ENCODE measurements at places on chromosomes 3 and 15. TPM values are rescaled to one million over a fixed set of nuclear protein-coding genes. Genes with fewer than 3 reads are reported as not detected.
A peak's percentile ranks its signal among the peaks of the same experiment; 100 is the strongest.

DNA sequence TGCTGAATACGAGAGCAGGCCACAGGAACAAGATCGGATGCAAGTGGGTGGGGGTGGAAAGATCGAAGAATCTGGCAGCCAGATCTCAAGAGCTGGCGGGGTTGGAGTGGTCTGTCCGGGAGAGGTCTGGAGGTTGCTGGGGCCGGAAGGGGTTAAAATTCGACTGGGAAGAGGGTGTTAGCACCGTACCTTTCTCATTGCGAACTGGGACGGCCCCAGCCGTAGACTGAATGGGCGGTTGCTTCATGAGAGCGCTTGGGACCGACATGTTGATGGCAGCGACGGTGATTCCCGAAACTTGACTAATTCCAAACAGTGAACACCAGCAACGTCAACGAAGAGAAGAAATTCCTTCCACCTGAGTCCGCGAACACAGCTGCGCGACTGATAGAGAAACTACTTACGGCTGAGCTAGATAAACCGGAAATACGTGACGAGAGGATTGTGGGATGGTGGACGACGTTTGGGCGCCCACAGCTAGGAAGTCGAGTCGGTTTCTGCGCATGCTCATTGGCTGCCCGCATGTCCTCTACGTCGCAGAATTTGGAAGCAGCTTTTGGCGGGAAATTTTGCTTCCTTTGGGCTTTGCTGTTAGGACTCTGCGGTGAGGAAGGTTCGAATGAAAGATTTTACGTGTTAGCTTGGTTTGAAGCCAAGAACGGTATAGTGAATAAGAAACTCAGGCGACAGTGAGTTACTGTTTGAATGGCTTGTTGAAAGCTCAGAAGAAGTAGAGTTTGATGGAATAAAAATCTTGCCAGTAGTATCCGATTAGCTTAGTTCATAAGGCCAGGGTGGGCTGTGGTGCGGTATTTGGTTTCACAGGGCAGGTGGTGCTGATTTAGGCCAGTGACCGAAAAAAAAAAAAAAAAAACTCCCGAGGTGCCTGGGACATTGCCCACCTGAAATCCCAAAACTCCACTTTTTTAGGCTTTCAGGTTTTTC, at the start of gene MFAP1:
Gene MFAP1 (minus strand): TSS at position 389 of the 945 bp plus-strand sequence. CDS start 121 bp downstream, at position 268.
- H3K36me3 ChIP-seq: no peaks in the 10 kb centered on the region
- H3K4me3 ChIP-seq: peak within 1 kb of the TSS; percentile 96
- peak within 1 kb of the TSS; percentile 97 for H3K27ac ChIP-seq
- DNase-seq: peak; percentile 97

- no peaks in the 10 kb centered on the region for H3K27me3 ChIP-seq
- H3K27ac ChIP-seq: no peak overlapping the region
- no peaks in the 10 kb centered on the region for H3K4me1 ChIP-seq
- H3K4me3 ChIP-seq: no peak overlapping the region
- DNase-seq: peak; percentile 7
Observed at GRCh38 chr3:80097674-80098073, 329.9 kb upstream of the ROBO1 start.

DNA sequence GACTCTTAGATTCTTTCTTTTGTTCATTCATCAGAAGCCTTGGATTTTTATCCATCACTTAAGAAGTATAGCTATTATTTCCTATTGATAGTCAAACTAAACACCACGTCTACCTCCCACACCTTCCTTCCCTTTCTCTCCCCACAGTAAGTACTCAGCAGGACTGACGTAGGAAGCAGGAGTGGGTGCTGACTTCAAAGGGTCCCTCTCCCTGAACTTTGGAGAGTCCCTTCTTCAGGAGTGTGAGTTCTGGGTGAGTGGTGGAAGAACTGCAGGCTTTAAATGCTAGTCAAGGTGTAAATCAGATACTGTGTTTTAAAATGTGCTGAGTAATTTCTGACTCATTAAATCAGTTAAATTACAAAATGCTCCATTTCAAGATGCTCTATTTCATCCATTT, 126.5 kb upstream of the BFSP2 start:
- H3K4me3 ChIP-seq: no peak overlapping the region
- peaks cover 9% of the 10 kb centered on the region for H3K4me1 ChIP-seq
- no peak for DNase-seq

- DNase-seq: peak; percentile 44
- H3K27ac ChIP-seq: no peak overlapping the region
- peaks cover 3% of the 10 kb centered on the region for H3K4me1 ChIP-seq
- no peaks in the 10 kb centered on the region for H3K27me3 ChIP-seq
- H3K4me3 ChIP-seq: no peak overlapping the region
- no peaks in the 10 kb centered on the region for H3K36me3 ChIP-seq
Observed at GRCh38 chr15:38972831-38973230, 408.2 kb upstream of the RASGRP1 start.

DNA sequence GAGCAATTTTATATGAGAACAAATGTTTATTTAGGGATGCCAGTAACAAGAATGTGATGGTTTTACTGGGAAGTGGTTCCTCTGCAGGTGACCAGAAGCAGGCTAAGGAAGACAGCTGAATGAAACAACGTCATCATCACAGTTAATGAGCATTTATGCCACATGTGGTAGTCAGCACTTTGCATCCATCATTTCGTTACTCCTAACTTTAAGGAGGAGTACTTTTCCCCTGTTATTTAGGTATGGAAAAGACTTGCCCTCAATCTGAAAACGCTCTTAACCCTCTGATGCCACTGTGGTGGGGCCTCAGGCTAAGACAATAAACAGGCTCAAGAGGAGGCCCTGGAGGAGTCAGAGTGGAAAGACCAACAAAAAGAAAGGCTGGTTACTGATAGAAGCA, 31.2 kb downstream of the INTS14 start:
- H3K27me3 ChIP-seq: no peaks in the 10 kb centered on the region
- DNase-seq: no peak
- H3K4me1 ChIP-seq: peaks cover 39% of the 10 kb centered on the region
- H3K4me3 ChIP-seq: no peak overlapping the region

DNA sequence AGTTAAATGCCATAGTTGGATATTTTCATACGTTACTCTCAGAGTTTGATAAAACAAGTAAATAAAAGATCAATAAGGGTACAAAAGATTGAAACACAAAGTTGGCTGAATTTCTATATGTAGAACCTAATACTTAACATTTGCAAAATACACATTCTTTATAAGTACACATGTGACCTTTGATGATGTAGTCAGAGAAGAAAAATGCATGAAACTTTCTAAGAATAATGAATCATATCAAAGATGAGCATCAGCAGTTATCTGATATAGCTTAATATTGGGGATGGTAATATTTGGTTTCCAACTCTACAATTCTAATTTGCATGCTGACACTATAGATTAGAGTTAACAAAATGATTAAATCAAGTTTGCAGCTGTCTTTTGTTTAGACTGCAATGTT, 188.0 kb upstream of the TGFBR2 start:
- H3K4me3 ChIP-seq: no peak overlapping the region
- H3K27ac ChIP-seq: no peak overlapping the region
- H3K36me3 ChIP-seq: no peaks in the 10 kb centered on the region
- no peaks in the 10 kb centered on the region for H3K4me1 ChIP-seq

- no peaks in the 10 kb centered on the region for H3K36me3 ChIP-seq
- H3K4me3 ChIP-seq: no peak overlapping the region
- no peak for DNase-seq
- peaks cover 2% of the 10 kb centered on the region for H3K27me3 ChIP-seq
Observed at GRCh38 chr15:41583795-41584194, 24.8 kb downstream of the TYRO3 start.

GRCh38 chr3:129276385-129276784, 2.3 kb upstream of the HMCES start:
- H3K27me3 ChIP-seq: no peaks in the 10 kb centered on the region
- H3K36me3 ChIP-seq: peaks cover 58% of the 10 kb centered on the region
- H3K4me1 ChIP-seq: peaks cover 4% of the 10 kb centered on the region
- H3K4me3 ChIP-seq: no peak overlapping the region
- DNase-seq: no peak

DNA sequence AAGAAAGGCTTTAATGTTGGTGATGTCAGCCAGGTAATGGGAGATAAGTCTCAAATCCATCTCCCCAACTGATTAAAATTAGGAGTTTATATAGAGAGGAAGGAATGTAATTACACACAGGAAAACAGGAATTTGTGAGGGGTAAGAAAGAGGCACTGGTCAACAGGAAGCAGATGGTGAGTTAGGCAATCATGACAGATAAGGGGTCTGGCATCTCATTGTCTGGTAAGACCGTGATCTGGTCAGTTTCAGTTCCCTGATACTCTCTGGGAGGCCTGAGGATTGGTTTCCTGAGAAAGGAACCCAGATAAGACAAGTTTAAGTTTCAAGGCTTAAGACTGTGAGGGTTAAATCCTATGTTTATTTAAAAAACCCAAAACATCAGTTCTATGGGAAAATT, 414.7 kb upstream of the ARRDC4 start:
- no peak for DNase-seq
- no peaks in the 10 kb centered on the region for H3K27me3 ChIP-seq
- no peaks in the 10 kb centered on the region for H3K36me3 ChIP-seq

DNA sequence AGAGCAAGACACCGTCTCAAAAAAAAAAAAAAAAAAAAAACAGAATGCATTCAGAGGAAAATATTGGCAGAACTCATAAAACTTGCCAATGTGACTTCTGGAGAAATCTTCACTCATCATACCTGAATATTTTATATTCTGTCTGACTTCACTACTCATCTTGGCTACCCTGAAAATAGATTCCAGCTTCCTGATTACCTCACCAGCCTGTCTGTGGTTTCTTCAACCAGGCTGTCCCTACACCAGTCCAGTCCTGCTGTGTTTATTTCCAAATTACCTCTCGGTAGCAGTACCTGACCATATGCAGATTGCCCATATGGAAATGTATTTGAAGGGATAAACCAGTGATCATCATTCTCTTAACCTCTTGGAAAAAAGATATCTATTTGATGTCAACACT, 9.3 kb upstream of the P3H2 start:
- H3K4me1 ChIP-seq: no peaks in the 10 kb centered on the region
- H3K27ac ChIP-seq: no peak overlapping the region

Gene IFT122
- total RNA-seq: 17.7 TPM

Gene FILIP1L
- 209 TPM for total RNA-seq

Gene PEX5L
- total RNA-seq: 0.43 TPM

Gene PEAK1
- total RNA-seq: 58.5 TPM

Gene IQCF5
- not detected for total RNA-seq

Gene CRYGS
- 2.1 TPM for total RNA-seq

Gene MYO5C
- total RNA-seq: 4.5 TPM

Gene WDR72
- 0.14 TPM for total RNA-seq

Gene OR5H6
- total RNA-seq: not detected

Measured in astrocyte (in vitro differentiated cells and primary cell).